ENCODE measurements at places on chromosomes 7 and 10. TPM values are rescaled to one million over a fixed set of nuclear protein-coding genes. Genes with fewer than 3 reads are reported as not detected.

Gene OLAH
- 8.4 TPM for total RNA-seq

Gene NEBL
- total RNA-seq, result 6.9 TPM

- DNase-seq, result peak; percentile 78
These were observed 166.3 kb downstream of the NEURL1 start for GRCh38 chr10:103659674-103660363.

- no peak for DNase-seq
These were observed 22.3 kb downstream of the CACUL1 start for GRCh38 chr10:118732245-118733165.

Gene FEZF1
- not detected for total RNA-seq

DNA sequence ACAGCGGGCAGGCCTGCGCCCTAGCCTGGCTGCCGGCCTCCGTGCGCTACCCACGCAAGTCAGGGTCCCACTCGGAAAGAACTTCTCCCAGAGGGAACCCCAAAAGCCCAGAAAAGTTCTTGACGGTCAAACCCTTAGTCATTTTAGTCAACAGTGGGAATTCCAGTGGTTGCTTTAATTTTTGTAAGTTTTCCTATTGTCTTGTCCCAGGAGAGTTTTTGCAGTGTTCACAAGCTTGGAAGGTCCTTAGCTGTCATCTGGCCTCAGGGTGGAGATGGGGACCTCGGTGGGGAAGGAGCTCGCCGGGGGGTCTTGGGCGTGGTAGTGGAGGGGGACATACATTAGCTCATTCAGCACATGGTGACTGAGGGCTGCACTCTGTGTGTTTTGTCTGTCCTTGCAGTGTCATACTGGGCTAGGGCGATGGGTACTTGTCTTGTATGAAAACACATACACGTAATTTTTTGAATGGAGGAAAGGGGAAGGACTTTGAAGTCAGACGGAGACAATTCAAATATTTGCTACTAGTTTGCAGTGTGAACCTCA, 736 bp downstream of the MINDY4 start:
- DNase-seq, result no peak

Gene SPDYE5
- not detected for total RNA-seq

DNA sequence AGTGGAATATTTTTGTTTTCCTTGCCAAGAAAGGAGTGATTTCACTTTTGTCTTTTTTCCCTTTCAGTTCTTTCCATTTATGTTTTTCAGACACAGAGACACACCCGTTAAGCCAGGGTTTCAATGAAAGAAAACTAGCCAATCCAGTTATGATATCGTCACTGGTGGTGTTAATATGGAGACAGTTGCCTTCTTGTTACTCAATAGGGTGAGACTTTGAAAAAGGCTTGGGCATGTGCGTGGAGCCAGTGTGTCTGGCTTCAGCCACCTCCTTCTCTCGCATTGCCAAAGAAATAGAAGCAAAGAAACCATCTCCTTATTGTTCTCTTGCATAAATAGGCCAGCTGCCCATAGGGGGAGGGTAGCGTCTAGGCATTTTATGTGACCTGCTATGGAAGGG, 84.1 kb upstream of the DLX6 start:
- DNase-seq, result no peak

DNA sequence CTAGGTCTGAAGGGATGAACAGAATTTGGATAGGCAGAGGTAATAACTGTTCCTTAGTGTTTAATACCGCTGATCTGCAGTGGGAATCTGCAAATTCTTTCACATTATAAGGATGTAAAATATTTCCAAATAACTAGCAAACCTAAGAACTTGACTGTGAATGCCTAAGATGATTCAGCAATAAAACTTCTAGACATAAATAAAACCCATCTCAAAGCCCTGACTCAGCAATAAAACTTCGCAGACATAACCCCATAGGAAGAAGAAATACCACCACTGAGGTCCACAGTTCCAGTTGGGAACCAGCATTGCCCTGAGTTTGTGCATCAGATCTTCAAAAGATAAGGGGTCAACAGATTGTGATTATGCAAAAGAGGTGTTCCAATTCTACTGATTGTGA, 354.2 kb downstream of the GFRA1 start:
- no peak for DNase-seq

Gene CRHR2
- not detected for total RNA-seq

- no peak for DNase-seq
These were observed 24.9 kb downstream of the LRRC20 start for GRCh38 chr10:70357565-70357964.

Gene RELN
- 4.4 TPM for total RNA-seq

Gene CTAGE15
- not detected for total RNA-seq

- DNase-seq, result no peak
These were observed 53.5 kb upstream of the TNS3 start for GRCh38 chr7:47635091-47636080.

DNA sequence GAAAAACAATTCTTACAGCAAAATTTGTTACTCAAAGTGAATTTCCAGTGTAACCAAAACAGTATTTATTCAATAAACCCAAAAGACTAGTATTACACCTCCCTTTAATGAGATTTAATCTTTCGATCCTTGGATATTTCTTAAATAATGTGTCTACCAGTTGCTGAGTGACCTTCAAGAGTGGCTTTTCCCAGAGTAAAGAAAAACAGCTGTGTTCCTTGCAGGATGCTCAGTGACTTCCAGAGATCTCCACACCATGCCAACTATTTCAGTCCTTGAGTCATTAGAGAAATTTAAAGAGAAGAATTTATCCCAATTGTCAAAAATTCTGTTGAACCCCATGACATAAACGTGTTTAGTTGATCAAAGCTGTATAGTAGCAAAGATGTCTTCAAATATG, 44.0 kb downstream of the IMMP2L start:
- DNase-seq, result no peak

Gene UCMA
- not detected for total RNA-seq

DNA sequence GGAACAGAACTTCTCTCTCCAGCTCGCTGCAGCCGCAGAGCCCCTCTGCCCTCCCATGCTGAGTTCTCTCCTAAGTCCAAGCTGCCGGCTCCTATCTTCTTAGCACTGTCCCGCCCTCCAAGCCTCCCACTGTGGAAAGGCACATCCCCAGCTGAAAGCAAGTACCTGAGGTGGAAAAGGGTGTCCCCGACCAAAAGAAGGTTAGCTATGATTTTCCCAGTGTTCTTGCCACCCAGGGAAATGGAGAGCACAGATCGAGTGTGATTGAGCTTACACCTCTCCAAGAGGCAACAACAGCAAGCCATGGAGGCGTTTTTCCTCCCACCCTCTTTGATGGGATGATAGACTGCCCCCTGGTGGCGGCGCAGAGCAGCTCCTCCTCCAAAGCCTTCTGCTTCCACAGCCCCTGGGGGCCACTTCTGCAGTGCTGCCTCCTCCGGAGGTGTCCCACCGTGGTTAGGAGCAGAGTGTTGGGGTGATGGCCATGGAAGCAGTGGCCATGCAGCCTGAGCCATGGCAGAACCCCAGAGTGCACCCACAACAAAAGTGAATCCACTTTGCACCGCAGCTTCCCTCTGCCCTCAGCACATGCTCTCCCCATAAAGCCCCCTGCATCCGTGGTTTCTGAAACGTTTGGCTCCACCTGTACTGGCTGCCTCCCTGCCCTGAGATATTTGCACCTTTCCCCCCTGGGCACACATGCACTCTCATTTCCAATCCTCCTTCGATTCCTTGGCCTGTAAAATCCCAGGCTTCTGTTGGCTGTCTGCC, 143.1 kb upstream of the STK17A start:
- DNase-seq, result no peak

Gene GRID1
- total RNA-seq, result 2.3 TPM

GRCh38 chr10:75542906-75543305, 111.5 kb downstream of the LRMDA start:
- no peak for DNase-seq

GRCh38 chr7:17968791-17969715, 28.8 kb upstream of the SNX13 start:
- no peak for DNase-seq

DNA sequence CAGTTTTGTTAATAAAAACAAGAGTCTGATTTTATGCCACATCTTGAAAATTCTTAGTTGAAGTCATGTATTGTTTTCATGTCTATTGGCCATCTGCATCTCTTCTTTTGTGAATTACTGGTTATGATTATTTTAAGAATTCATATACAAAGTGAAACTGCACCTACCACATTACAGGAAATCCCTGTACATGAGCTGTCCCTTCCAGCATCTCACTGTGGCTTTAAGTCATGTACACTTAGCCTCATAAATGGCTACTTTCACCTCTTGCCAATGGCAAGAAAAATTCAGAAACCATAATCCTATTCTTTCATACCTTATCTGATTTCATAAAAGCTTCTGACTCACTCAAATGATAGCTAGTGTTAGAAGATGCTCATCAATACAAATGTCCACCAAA, 48.6 kb downstream of the CRTAC1 start:
- no peak for DNase-seq
